ENCODE measurements at places on chromosomes 6 and 20. TPM values are rescaled to one million over a fixed set of nuclear protein-coding genes. Genes with fewer than 3 reads are reported as not detected.
A peak's percentile ranks its signal among the peaks of the same experiment; 100 is the strongest.

The GLP1R gene
- total RNA-seq = not detected

GRCh38 chr6:32984622-32985389 lies 16.4 kb downstream of the BRD2 start:
- peak; percentile 91 for DNase-seq

GRCh38 chr6:20936949-20937348 lies 402.7 kb downstream of the CDKAL1 start:
- DNase-seq = no peak

DNA sequence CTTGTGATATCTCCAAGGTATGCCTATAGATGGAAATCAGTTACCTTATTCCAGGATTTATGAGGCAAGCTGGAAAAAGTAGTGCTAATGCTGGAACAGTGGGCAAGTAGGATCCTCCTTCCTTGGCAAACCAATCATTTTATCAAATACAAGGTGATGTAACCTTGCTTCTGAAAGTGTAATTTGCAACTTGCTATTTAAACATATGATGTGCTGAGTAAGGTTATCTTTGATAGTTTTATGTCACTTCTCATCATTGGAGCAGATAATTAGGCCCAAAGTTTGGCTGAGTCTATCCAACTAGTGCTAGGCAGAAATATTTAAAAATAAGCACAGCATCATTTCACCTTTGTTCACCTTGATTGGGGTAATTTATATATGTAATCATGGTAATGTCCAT lies 3.4 kb upstream of the SHPRH start:
- no peak for DNase-seq

DNA sequence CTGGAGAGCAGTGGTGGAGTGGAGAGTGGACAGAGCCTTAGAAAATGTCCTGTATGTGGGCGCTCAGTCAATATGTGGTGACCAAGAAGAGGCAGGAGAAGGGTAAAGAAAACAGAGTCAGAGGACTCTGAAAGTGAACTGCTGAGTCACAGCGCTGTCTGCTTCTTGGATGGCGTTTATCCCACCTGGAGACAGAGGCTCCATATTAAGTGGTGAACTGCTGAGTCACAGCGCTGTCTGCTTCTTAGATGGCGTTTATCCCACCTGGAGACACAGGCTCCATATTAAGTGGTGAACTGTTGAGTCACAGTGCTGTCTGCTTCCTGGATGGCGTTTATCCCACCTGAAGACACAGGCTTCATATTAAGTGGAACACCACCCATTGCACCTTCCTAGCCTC lies 119.3 kb upstream of the RALGAPA2 start:
- no peak for DNase-seq

All from activated CD4-positive, alpha-beta memory T cell treated with anti-CD3 and anti-CD28 coated beads, Interleukin-2, amount 10 ng/mL, durations not matched to agents 7 days and 5 days (primary cell).